ENCODE measurements at places on chromosomes 13 and 19.
A peak's percentile ranks its signal among the peaks of the same experiment; 100 is the strongest.

GRCh38 chr13:44044547-44045179, 165.0 kb downstream of the LACC1 start:
- no peak for DNase-seq

DNA sequence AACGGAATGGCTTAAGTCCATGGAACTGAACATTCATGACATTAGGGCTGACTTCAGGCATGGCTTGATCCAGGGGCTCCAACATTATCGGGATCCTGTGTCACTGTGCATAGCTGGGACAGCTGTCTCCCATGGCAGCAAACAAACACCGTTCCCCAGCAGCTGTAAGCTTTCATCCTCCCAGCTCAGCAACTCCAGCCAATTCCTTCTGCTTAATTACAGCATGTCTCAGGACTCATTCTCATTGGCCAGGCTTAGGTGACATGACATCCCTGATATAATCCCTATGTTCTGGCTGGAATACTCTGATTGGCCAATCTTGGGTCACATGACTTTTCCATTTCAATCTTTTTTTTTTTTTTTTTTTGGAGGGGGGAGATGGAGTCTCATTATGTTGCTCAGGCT, 10.9 kb upstream of the TLE5 start:
- no peak for DNase-seq

- DNase-seq, result no peak
Observed at GRCh38 chr13:49714757-49715156, 23.5 kb upstream of the EBPL start.

- DNase-seq, result no peak
Observed at GRCh38 chr13:22227895-22228294, 557.0 kb downstream of the FGF9 start.

DNA sequence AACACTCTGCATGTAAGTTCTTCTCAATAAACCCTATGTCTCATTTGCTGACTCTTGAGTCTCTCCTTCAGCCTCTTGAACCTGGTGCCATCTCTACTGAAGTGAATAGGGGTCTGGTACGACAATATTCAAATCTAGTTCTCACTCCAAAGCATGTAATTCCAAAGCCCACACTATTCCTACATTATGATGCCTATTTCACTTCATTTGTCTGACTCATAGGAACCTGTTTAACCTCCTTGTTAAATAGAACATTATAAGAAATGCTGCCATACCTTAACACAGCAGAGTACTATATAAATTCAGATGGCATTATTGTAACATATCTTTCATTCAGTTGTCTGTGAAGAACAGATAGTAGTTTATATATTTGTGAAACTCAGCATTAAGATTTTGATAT, 67.1 kb downstream of the STARD13 start:
- no peak for DNase-seq

DNA sequence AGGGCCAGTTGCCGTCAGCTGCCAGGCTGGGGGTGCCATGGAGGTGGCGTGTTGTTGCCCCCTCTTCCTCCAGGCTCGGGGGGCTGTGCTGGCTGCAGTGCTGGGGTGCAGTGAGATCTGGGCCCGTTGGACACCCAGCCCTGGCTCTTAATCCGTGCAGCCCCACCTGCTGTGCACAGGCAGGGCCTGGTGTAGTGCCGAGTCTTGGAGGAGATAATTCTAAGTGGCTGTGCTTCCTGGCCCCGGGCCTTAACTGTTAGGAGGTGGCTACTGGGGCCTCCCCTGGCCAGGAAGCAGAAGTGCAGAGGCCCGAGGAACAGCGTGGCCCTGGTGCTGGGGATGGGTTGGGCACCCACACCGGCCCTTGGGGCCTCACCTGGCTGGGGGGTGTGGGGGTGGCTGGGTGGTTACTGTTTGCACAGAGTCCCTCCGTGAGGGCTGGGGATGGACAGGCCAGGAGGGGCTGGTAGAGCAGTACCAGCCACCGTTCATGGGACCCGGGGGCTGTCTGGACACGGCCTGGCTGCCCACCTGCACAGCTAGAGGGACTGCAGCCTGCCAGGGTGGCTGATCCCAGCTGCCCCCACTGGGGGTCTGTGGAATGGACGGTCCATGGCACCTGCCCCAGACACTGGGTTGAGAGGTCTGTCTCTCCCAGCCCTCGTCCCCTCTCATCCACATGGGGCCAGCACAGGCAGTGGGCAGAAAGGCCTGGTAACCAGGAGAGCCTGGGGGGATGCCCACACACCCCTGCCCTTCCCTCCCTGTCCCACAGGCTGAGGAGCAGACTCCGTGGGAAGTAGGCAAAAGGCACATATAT, 3.3 kb downstream of the GPX4 start:
- no peak for DNase-seq

DNA sequence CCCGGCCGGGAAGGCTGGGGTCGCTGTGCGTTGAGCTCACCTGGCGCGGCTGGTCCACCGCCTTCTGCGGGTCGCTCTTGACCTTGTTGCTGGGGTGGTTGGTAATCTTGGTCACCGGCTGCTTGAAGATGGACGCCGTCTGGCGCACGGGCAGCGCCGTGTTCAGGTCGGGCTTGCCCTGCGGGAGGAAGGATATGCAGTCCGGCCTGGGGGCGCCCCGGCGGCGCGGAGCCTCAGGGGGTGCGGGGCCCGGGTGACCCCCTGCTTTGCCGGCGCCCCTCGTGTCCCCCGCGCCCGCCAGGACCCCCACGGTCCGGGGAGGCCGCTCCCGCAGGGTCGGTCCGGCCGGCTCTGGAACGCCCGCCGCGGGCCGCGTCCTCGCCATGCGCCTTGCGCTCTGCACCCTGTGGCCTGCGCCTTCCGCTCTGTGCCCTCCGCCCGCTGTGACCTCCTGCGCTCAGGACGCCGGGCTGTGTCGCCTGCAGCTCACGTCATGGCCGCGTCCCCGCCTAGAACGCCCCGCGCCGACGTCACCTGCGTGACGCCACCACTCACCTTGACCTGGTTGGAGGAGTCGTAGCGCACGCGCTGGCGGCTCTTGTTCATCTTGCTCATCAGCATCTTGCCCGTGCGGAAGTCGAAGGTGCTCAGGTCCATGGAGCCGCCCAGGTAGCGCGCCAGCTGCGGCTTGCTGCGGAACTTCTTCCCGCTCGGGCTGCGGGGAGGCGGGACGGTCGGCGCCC, 8.0 kb downstream of the MBD3 start:
- DNase-seq, result no peak

DNA sequence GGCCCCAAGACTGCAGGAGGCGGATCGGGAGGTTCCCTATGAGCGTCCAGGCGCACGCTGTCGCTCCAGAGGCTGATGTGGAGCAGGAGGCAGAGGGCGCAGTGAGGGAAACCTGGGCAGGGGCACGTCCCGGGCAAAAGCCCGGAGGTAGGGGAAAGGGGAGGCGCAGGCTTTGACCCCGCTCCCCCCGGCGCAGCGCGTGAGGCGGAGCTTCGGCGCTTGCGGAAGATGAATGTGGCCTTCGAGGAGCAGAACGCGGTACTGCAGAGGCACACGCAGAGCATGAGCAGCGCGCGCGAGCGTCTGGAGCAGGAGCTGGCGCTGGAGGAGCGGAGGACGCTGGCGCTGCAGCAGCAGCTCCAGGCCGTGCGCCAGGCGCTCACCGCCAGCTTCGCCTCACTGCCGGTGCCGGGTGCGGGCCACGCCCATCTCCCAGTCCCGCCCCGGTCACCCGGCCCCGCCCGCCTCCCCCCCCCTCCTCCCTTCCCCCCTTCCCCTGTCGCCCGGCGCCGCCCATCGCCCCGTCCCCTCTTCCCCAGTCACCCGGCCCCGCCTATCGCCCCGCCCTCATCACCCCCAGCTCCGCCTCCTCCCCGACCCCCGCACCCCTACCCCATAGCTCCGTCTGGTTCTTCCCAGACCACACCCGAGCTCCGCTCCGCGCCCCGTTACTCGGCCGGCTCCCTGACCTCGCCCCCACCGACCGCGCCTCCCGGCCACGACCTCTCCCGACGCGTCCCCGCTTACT, 4.1 kb downstream of the HMG20B start:
- peak; percentile 72 for DNase-seq

DNA sequence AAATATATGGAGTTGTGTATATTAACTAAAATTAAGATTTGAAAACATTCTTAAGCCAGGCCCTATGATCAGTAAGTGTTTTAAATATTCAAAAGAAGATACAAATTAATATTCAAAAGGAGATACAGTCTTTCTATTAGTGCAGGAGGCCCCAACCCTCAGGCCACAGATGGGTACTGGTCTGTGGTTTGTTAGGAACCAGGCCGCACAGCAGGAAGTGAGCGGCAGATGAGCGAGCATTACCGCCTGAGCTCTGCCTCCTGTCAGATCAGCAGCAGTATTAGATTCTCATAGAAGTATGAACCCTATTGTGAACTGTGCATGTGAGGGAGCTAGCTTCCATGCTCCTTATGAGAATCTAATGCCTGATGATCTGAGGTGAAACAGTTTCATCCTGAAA, 232.9 kb downstream of the FOXO1 start:
- DNase-seq, result no peak

DNA sequence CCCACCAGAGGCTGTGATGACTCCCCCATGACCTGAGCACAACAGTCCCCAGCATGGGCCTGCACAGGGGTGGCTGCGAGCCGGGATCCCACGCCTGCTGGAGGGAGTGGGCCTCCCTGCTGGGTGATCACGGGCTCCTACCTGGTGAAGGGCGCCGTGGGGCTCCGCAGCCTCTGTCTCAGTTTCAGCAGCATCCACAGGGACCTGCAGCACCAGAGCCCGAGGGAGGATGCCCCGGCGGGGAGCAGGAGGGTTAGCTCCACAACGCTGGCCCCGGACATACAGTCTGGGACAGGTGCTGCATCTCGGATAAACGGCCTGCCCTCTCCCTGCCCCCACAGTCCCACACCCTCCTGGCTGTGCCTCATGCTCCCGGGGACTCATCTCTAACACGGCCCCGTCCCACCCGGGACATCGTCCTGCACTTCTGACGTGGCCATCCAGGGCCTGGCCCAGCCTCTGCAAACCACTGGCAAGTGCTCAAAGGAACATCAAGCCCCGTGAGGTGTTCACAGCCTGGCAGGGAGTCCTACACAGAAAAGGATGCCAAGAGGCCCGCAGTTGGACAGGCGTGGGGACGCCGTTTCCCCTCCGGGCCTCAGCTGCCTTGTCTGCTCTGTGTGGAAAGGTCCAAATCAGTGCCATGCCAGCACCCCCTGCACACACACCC, 10.5 kb downstream of the PEX11G start:
- no peak for DNase-seq

DNA sequence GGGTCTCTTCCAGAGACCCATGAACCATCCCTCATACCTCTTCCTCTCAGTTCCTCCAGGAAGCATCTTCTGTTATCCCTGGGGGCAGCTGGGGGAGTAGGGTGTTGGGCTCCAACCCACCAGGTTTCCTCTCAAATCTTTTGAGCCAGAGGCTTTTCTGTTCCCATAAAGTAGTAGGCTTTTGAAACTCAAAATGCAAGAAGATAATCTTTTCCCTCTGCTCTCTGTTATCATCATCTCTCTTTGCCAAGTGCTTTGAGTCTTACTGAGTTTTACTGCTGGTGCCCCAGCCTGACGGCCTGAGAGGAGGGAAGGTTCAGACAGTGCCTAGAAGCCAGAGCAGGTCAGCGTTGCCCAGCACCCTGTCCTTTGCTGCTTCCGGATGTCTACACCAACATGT, 157.2 kb downstream of the B3GLCT start:
- DNase-seq, result no peak

DNA sequence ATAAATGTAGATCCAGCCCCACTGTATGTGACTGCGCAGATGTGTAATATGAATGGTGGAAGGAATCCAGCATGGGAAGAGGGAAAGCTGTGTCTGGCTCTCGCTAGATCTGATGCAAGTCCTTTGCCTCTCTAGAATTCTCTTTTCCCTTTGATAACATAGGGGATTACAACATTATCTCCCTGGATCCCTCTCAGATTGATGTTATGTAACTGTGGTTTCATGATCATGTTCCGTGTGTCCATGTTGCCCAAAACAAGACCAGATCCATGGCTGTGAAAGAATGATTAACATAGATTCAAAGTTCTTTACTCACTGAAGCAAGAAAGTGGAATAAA, 184.0 kb upstream of the UBL3 start:
- no peak for DNase-seq

DNA sequence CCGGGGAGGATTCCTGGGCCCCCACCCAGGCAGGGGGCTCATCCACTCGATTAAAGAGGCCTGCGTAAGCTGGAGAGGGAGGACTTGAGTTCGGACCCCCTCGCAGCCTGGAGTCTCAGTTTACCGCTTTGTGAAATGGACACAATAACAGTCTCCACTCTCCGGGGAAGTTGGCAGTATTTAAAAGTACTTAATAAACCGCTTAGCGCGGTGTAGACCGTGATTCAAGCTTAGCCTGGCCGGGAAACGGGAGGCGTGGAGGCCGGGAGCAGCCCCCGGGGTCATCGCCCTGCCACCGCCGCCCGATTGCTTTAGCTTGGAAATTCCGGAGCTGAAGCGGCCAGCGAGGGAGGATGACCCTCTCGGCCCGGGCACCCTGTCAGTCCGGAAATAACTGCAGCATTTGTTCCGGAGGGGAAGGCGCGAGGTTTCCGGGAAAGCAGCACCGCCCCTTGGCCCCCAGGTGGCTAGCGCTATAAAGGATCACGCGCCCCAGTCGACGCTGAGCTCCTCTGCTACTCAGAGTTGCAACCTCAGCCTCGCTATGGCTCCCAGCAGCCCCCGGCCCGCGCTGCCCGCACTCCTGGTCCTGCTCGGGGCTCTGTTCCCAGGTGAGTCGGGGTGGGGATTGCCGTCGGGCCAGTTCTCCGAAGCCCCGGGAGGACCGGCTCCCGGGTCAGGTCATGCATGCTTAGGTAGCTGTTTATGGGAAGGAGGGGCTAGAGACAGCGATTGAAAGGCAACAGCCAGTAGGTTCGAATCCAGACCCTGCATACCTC, at the start of gene ICAM1:
Gene ICAM1, plus strand, starts transcription at position 505 of the 779 bp plus-strand sequence. Its CDS starts 40 bp downstream, at position 545.
- DNase-seq, result peak; percentile 91

DNA sequence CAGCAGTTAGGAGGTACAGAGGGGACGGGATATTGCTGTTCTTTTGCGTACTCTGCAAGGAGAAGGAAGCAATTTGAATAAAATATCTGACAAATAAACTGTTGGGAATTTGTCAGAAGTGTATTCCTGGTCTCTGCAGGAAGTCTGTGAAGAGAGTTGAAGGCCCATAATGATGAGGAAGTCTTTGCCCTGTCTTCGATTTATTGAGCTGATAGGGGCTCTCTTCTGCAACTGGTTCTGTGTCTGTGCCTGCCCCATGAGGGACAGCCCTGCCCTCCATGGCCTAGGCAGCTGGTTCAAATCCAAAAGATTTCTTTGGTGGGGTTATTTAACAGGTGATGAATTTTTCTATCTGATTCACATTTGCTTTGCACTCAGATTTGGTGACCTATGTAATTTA, 339.7 kb upstream of the EDNRB start:
- no peak for DNase-seq

- no peak for DNase-seq
Observed at GRCh38 chr13:51794964-51795363, 9.0 kb downstream of the DHRS12 start.

DNA sequence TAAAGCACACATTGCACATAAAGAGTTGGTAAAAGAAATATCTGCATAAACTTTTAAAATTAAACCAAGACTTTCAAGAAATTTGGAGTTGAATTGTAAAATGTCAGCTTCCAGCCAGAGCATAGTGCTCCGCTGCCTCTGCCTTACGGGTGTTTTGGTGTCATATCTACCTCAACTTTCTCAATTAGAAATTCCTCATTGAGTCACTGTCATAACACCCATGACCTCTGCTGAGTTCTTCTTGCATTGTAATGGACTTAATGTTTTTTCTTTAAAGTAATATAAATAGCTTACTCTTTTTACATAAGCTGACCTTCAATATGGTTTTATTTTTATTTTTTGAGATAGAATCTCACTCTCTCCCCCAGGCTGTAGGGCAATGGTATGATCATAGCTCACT, 551.0 kb upstream of the NBEA start:
- no peak for DNase-seq
